ENCODE measurements at places on chromosomes 6 and 20.

- peak; percentile 1 for DNase-seq
These were observed 206.8 kb downstream of the SIM1 start for GRCh38 chr6:100257793-100258395.

DNA sequence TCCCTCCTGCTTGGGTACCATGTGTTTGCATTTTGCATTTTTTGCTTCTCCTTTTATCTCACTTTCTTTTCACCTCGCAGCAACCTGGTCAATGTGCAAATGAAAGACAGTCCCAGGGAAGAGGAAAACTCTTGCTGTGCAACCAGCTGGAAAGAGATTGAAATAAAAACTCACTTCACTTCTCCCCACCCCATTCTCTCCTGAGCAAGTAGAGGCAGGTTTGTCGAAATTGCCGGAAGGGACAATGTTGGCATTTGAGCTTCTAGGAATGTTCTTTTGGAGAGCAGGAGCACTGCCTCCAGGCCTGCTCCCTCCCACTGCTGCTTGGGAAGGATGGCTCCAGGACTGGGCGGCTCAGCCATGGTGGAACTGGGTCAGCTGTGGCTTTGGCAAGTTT lies 30.6 kb downstream of the KCNG1 start:
- DNase-seq = no peak

GRCh38 chr20:51363378-51363777 lies 179.1 kb downstream of the NFATC2 start:
- no peak for DNase-seq

DNA sequence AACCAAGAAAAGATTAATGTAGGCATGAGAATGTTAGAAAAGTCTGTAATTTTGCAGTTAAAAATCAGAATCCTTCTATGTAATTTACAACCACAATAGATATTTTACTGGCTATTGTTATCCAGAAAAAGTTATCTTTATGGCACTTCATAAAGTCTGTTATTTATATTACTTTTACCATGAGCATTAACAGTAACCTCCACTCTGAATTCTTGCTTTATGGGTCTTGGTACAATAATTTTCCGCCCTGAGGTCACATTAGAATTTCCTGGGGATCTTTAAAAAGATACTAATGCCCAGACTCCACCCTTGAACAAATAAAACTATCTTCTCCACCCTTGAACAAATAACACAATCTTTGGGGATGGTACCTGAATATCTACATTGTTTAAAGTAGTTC lies 9.6 kb downstream of the RSPO3 start:
- DNase-seq = no peak

GRCh38 chr6:119137194-119138072 lies 59.0 kb upstream of the FAM184A start:
- no peak for DNase-seq

GRCh38 chr6:52328303-52328662 lies 33.7 kb upstream of the PAQR8 start:
- DNase-seq = no peak

DNA sequence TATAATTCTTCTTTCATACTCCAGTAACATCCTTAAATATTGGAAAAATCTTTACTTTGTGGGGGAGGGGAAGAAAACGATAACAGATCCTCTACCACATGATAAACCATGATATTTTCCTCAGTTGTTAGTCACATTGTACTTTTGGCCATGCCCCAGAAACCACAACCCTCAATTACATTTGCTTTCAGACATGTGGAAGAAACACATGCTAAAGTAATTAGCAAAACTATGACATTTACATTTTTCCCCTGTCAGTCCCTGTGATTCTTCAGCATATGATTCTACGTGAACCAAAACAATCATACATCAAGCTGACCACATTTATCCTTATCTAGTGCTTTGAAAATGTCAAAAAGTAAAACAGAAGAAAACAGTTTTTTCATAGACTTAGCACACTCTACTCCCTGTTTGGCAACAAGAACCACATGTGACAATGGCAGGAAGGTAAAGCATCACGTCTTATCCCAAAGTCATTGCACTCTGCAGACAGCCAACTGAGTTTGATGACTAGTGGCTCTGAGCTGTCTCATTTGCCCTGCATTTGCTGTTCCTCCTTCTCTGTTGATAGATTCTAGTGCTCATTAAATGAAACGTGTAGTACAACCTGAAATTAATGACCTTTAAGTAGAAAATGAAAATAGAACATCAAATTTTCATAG lies 505.8 kb upstream of the MARCKS start:
- no peak for DNase-seq

- DNase-seq = no peak
These were observed 81.0 kb upstream of the LRFN2 start for GRCh38 chr6:40668203-40668602.

GRCh38 chr6:7269816-7270215 lies 43.2 kb downstream of the SSR1 start:
- DNase-seq = no peak

- DNase-seq = no peak
These were observed 28.0 kb downstream of the SCML4 start for GRCh38 chr6:107796156-107796555.

GRCh38 chr6:118770835-118771234 lies 119.4 kb upstream of the CEP85L start:
- no peak for DNase-seq

DNA sequence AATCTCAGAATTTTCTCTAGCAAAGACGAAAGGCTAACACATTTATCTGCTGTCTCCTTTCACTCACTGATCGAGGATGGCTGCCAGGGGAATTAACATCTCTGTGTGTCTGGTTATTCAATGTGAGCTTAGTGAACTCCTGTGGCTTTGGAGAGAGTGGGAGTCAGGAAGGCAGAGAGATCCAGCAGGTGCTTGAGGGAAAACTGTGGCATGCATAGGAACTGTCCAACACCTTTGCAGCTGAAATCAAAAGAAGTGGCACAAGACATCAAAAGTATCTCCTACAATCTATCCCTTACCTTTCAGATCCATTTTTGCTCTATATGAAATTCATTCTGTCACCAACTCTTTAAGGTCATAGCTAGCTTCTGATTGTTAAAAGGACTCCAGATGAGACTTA lies 11.8 kb upstream of the FAM184A start:
- DNase-seq = no peak

DNA sequence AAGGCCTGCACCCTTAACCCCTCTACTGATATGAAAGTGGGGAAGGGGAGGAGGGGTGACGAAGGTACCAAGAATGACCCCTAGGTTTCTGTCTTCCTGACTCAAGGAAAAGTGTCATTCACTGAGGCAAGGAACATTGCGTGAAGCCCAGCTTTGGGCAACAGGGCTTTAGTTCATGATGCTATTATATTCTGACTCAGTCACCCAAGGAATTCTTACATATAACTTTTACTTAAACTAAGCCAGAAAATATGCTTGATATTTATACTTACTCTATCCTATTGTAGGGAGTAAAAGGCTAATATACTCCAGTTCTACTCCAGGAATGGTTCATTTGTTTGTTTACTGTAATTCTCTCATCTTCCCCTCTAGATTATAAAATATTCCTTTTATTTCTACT lies 60.5 kb downstream of the DOP1A start:
- DNase-seq = no peak

DNA sequence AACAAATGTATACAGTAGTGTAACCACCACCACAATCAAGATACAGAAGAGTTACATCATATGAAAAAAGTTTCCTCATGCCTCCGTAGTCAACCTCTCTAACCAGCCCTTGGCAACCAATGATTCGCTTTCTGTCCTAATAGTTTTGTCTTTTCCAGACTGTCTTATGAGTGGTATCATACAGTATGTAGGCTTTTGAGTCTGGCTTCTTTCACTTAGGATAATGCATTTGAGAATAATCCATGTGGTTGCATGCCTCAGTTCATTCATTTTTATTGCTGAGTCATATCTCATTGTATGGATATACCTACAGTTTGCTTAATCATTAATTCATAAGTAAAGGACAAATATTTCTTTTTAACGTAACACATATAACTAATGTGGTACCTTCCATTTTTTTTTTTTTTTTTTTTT lies 86.4 kb upstream of the RIPOR2 start:
- no peak for DNase-seq

- peak; percentile 69 for DNase-seq
These were observed at the start of gene SFT2D1 for GRCh38 chr6:166342349-166343149. SFT2D1 (minus strand) TSS chr6:166342545; CDS start chr6:166342481, 64 bp downstream.

DNA sequence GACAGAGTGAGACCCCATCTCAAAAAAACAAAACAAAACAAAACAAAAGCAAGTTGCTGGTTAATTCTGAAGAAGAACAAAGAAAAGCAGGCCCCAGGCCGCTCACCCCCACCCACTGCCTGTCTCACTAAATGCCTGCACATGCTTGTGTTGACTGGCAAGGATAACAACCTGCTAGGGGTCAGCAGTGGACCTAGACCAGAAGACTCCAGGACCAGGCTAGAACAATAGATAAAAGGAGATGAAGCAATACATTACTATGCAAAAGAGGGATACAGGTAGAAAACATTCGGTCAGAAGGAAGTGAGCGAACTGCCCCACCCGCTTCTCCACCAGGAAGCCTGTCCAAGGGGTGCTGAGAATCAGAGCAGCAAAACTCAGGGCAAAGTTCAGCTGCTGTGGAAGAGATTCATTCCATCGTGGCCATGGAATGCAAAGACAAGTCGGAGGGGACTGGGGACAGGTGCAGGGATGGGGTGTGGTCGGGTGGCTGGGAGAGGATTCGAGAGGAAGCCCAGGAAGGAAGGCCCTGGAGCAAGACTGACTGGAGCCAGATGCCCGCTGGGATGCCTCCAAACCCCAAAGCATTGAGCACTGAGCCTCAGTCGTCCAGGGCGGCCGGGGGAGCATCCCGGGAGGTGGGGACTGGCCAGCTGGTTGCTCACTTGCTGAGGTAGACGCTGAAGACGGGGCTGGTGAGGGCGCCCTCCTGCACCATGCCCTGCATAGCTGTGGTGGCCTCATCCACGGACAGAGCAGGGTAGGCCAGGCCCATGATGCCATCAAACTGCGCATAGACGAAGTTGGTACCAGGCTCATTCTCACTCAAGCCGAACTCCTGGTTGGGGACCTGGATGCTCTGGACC lies 5.3 kb downstream of the PGC start:
- DNase-seq = no peak

DNA sequence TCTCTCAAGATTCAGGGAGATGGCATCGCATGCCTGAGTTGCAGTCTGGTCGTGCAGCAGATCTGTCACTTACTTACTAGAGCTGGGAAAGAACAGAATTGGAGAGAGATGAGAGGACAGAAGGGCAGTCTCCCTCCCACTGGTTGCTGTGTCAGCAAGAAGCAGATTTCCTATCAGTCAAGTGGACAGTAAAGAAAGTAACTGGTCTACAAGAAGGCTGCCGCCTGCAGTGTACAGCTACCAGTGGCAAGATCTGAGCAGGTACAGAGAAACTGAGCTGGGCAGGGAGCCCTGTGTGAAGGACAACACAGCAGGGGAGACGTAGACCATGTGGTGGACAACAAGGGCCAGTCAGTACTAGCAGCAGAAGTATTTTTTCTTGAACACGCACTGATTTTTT lies 49.5 kb upstream of the PCSK2 start:
- no peak for DNase-seq

DNA sequence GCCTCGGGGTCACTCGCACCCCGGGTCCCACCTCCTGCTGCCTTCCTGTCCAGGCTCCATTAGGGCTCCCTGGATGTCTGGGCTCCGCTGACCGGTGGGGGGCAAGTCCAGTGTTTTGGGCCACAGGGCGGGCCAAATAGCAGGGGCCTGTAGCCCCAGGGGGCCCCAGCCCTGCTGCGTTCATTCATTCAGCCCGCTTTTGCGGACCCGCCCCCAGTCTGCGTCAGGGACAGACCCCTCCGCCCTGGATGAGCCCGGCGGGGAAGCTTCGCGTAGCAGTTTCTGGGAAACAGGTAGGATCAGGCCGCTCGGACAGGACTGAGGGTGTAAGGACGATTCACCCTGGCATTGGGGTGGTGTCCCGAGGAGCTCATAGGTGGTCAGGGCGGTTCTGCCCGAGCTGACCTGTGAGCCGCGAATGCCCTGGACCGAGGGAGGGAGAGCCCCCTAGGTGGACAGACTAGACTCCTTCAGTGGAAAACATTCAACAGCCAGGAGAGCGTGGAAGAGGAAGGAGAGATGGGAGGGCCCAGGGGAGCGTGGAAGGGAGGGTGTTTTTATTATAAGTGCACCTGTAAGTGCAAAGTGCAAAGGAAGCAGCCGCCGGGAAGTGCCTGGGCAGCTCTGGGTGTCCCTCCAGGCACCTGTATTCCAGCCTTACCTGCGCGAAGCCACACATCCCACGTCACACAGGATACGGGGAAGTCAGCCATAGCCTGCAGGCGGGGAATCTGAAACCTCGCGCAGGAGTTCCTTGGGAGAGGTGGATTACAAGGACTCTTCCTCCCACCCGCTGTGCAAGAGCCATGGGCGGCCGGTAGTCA lies 662 bp downstream of the ENTPD6 start:
- no peak for DNase-seq

- no peak for DNase-seq
These were observed 26.2 kb downstream of the ZKSCAN8 start for GRCh38 chr6:28167926-28168325.

DNA sequence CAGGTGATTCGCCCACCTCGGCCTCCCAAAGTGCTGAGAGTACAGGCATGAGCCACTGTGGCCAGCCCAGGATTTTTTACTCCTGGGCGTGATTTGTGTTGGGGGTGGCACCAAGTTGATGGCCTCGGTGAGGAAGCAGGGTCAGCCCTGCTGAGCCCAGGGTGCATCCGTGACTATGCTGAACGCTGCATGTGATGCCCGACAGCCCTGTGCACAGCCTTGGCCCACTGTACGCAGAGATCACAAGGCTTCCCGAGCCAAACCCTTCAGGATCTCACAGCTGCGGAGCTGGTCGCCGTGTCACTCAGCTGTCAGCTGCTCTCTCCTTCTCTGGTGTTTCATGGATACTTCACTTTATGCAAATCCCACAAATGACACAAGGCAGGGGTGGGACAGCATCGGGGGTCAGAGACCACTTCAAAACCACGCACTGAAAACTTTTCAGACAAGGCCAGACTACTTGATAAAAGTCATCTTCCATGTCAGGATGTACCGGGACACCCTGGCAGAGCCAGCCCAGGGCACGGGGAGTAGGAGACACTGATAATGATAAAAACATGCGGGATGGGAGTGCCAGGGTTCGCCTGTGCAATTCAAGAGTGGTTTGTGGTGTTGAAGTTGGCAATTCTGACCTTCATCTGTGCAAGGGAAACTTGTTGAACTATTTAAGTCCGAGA lies 31.2 kb upstream of the RPS6KA2 start:
- no peak for DNase-seq

GRCh38 chr6:161303628-161304340 lies 29.9 kb upstream of the AGPAT4 start:
- no peak for DNase-seq

DNA sequence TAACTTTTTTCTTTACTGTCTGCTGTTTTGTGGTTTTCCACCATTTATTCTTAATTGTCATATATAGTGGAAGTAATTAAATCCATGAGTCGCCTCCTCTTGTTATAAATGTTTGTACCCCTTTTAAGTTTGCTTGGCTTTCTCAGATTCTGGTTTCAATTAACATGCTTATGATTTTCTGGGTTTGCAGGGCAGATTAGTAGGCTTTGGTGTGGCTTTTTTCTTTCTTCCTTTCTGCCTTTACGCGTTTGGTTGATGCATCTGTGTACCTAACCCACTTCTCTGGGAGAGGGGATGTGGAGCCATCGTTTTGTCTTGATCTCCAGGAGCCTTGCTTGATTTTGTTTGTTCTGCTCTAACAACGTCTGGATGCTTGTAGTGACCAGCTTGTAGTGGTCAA lies 100.4 kb downstream of the JARID2 start:
- DNase-seq = no peak

- no peak for DNase-seq
These were observed 205.9 kb downstream of the ZMYND8 start for GRCh38 chr20:47150403-47151152.
